ENCODE measurements at places on chromosomes 6 and 20. TPM values are rescaled to one million over a fixed set of nuclear protein-coding genes. Genes with fewer than 3 reads are reported as not detected.
A peak's percentile ranks its signal among the peaks of the same experiment; 100 is the strongest.

DNA sequence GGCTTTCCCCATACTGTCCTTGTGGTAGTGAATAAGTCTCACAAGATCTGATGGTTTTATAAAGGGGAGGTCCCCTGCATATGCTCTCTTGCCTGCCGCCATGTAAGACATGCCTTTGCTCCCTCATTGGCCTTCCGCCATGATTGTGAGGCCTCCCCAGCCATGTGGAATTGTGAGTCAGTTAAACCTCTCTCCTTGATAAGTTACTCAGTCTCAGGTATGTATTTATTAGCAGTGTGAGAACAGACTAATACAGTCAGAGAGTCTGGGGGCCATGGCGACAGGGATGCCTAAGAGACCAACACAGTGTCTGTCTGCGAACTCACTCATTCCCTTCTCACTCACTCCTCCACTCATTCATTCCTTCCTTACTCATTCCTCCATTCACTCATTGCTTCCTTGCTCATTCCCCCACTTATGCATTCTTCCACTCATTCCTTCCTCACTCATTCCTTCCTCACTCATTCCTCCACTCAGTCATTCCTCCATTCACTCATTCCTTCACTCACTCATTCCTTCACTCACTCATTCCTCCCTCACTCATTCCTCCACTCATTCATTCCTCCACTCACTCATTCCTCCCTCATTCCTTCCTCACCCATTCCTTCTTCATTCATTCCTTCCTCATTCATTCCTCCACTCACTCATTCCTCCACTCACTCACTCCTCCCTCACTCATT lies 137.5 kb upstream of the AGPAT4 start:
- no peaks in the 10 kb centered on the region for H3K36me3 ChIP-seq
- no peak for DNase-seq
- no peak overlapping the region for H3K4me3 ChIP-seq
- no peak overlapping the region for H3K27ac ChIP-seq
- no peaks in the 10 kb centered on the region for H3K4me1 ChIP-seq
- H3K27me3 ChIP-seq = peaks cover 9% of the 10 kb centered on the region

GRCh38 chr20:60565083-60565482 lies 606.9 kb downstream of the CDH26 start:
- H3K4me3 ChIP-seq = no peak overlapping the region
- H3K36me3 ChIP-seq = no peaks in the 10 kb centered on the region
- no peak for DNase-seq
- no peaks in the 10 kb centered on the region for H3K4me1 ChIP-seq
- H3K27me3 ChIP-seq = peaks cover 4% of the 10 kb centered on the region
- H3K27ac ChIP-seq = no peak overlapping the region

DNA sequence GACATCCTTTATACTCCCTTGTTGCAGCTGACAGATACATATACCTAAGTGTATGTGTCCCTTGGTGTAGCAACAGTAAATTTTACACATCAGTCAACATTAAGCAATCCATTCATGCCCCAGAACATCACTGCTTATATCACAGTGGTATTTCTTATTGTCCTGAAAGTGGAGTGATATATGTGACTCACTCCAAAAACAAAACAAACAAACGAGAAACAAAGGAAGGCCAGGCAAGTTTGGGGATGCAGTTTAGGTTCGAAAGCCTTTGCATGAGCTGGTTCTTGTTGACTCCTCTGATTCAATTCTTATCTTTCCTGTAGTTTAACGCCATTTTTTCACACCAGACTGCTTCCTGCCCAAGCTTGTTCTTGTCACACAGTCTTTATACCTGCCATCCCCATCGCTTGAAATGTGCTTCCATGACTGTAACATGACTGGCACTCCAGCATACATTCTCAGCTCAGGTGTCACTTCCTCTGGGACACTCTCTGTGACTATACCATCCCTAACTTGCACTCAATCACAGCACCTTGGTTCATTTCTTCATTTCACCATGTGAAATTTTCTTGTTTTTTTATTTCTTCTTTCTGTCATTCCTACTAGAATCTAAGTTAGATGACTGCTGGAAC lies 125.0 kb upstream of the TSHZ2 start:
- peaks cover 10% of the 10 kb centered on the region for H3K27me3 ChIP-seq
- no peaks in the 10 kb centered on the region for H3K4me1 ChIP-seq
- no peak overlapping the region for H3K4me3 ChIP-seq

DNA sequence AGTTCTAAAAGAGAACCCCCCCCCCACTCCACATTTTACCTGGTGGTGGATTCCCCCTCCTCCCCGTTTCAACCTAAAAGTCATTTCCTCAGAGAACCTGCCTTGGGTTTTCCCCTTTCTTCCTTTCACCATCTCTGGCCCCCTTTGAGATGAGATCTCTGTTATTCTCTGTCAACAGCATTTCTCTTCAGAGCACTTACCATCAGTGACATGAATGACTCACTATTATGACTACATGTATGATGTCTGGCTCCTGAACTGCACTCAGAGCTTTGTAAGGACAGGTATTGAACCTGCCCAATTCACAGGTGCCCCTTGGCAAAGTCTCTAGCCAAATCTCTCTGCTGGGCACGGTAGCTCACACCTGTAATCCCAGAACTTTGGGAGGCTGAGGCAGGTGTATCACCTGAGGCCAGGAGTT lies 61.4 kb upstream of the JARID2 start:
- no peak overlapping the region for H3K4me3 ChIP-seq
- peak overlapping the region; percentile 91 for H3K27ac ChIP-seq
- peaks cover 14% of the 10 kb centered on the region for H3K4me1 ChIP-seq
- DNase-seq = peak; percentile 20
- no peaks in the 10 kb centered on the region for H3K36me3 ChIP-seq

GRCh38 chr6:98973571-98973970 lies 25.8 kb upstream of the FBXL4 start:
- no peaks in the 10 kb centered on the region for H3K36me3 ChIP-seq
- DNase-seq = no peak
- H3K4me3 ChIP-seq = no peak overlapping the region
- H3K27me3 ChIP-seq = no peaks in the 10 kb centered on the region
- peaks cover 12% of the 10 kb centered on the region for H3K4me1 ChIP-seq
- no peak overlapping the region for H3K27ac ChIP-seq

GRCh38 chr20:6180531-6180930 lies 57.7 kb upstream of the FERMT1 start:
- no peaks in the 10 kb centered on the region for H3K36me3 ChIP-seq
- no peaks in the 10 kb centered on the region for H3K4me1 ChIP-seq
- H3K27ac ChIP-seq = no peak overlapping the region
- no peak for DNase-seq

DNA sequence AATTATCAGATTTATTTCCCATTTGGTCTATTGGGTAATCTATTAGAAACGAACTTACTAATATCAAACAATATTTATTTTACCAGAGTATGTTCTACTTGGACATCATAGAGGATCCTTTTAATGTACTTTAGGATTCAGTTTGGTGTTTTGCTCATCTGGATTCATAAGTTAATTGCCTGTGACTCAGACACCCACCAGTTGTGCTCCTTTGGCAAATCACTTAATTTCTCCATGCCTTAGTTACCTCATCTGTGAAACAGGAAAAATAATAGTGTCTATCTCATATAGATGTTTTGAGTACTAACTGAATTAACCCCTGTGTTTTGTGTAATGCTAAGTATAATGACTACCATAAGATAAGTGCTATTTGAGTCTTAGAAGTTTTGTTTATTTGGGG lies 292.1 kb downstream of the LAMA2 start:
- no peak for DNase-seq
- no peak overlapping the region for H3K4me3 ChIP-seq
- no peaks in the 10 kb centered on the region for H3K4me1 ChIP-seq
- H3K27ac ChIP-seq = no peak overlapping the region

- no peak for DNase-seq
- no peaks in the 10 kb centered on the region for H3K27me3 ChIP-seq
- H3K4me1 ChIP-seq = no peaks in the 10 kb centered on the region
- H3K27ac ChIP-seq = no peak overlapping the region
- H3K4me3 ChIP-seq = no peak overlapping the region
Measured at GRCh38 chr6:89289710-89290109, 25.4 kb downstream of the GABRR2 start.

DNA sequence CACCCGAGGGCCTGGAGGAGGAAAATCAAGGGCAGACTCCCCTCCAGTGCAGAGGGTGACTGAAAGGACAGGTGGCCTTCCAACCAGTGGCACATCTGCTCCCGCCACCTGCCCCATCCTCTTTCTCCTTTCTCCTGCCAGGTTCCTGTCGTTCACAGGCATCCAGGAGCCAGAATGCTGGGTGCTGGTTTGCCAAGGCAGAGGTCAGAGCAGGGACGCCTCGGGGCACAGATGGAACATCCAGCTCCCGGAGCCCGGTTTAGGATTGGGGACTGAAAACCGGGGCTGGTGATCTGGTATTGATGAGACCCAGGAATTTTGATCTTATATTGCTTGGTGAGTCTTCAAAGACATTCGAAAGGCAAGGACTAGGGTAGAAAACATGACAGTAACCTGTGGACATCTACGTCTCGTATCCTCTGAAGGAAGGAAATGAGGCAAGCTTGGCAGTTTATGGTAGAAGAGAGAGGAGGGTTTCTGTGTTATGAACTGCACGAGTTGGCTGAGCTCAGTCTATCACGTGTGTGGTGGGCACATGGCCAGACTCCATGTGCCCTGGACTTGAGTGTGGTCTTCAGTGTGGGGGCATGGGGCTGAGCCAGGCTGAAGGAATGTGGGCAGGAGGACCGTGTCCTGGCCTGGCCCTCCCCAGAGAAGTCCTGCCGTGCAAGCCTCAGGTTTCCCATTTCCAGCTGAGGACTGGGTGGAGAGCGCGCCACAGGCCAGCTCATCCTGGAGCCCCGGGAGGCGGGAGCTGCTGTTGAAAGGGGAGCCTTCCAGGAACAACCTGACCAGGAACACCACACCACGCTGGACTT lies 74.2 kb downstream of the IRF4 start:
- H3K27me3 ChIP-seq = no peaks in the 10 kb centered on the region
- H3K4me3 ChIP-seq = no peak overlapping the region
- H3K36me3 ChIP-seq = no peaks in the 10 kb centered on the region
- H3K27ac ChIP-seq = no peak overlapping the region

DNA sequence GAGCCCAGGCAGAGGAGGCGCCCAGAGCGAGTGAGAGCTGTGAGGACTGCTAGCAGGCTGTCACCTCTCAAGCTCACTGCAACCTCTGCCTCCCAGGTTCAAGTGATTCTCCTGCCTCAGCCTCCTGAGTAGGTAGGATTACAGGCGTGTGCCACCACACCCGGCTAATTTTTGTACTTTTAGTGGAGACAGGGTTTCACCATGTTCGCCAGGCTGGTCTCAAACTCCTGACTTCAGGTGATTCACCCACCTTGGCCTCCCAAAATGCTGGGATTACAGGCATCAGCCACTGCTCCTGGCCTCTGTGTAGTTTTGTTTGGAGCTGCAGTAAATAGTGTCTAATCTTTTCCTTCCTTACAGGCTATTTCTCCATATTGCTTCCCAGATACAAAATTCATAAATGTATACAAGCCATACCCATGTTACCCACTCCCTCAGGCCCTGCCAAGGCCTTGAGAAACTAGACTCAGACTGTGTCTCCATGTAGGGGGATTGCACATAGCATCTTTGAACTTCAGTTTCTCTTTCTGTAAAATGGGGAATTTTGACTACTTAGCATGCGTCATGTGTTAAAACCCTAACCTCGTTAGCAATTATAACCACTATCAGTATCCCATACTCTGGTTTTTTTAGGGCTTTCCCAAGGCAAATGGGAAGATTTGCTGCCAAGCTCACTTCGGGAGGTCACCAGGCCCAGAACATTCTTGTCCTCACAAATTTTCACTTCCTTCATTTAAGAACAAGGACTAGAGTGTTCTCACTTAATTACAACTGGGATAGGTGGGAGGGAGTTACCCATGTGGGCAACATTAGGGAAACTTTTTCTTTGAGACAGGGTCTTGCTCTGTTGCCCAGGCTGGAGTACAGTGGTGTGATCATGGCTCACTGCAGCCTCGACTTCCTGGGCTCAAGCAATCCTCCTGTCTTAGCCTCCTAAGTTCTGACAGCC lies 67.3 kb upstream of the DDR1 start:
- DNase-seq = no peak
- peaks cover 82% of the 10 kb centered on the region for H3K4me1 ChIP-seq
- H3K4me3 ChIP-seq = peak overlapping the region; percentile 58
- H3K27me3 ChIP-seq = no peaks in the 10 kb centered on the region
- peaks cover 78% of the 10 kb centered on the region for H3K36me3 ChIP-seq

DNA sequence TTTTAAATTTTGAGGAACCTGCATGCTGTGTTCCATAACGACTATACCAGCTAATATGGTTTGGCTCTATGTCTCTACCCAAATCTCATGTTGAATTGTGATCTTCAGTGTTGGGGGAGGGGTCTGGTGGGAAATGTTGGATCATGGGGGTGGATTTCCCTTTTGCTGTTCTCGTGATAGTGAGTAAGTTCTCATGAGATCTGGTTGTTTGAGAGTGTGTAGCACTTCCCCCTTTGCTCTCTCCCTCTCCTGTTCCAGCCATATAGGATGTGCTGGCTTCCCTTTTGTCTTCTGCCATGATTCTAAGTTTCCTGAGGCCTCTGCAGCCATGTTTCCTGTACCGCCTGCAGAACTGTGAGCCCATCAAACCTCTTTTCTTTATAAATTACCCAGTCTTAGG lies 61.8 kb upstream of the NEDD9 start:
- no peaks in the 10 kb centered on the region for H3K27me3 ChIP-seq
- DNase-seq = no peak
- H3K4me1 ChIP-seq = peaks cover 9% of the 10 kb centered on the region
- H3K4me3 ChIP-seq = no peak overlapping the region

- H3K27ac ChIP-seq = no peak overlapping the region
- no peak overlapping the region for H3K4me3 ChIP-seq
- H3K36me3 ChIP-seq = peaks cover 12% of the 10 kb centered on the region
Measured at GRCh38 chr6:10555625-10556309, 34.6 kb downstream of the GCNT2 start.

GRCh38 chr6:33298773-33299236 lies at the start of gene RGL2:
TSS of gene RGL2 (minus strand) at chr6:33298942. CDS start at chr6:33298610, 332 bp downstream.
- peak; percentile 58 for DNase-seq
- H3K27ac ChIP-seq = peak within 1 kb of the TSS; percentile 96
- peaks cover 32% of the 10 kb centered on the region for H3K4me1 ChIP-seq
- H3K36me3 ChIP-seq = peaks cover 36% of the 10 kb centered on the region

GRCh38 chr6:3638662-3639061 lies 112.9 kb downstream of the PXDC1 start:
- DNase-seq = no peak
- H3K36me3 ChIP-seq = no peaks in the 10 kb centered on the region
- no peaks in the 10 kb centered on the region for H3K4me1 ChIP-seq
- H3K27me3 ChIP-seq = peaks cover 6% of the 10 kb centered on the region

DNA sequence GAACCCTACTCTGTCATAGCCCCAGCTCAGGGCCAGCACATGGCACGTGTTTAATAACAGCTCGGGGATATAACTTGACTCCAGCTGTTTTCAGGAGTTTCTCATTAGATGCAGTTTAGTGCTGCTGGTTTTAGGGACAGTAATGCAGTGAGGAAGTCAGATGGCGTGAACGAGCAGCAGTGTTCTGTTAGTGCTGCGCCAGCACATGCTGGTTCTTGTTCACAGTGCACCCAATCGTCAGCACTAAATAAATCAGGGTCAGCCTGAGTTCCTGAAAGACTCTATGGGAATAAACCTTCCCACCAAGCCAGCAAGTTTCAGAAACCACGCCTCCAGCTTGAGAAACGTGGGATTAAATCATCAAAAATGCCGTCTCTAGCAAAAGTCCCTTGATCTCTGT lies 235.9 kb upstream of the SUPT3H start:
- peaks cover 17% of the 10 kb centered on the region for H3K4me1 ChIP-seq
- H3K36me3 ChIP-seq = peaks cover 3% of the 10 kb centered on the region
- H3K27me3 ChIP-seq = no peaks in the 10 kb centered on the region
- DNase-seq = no peak
- H3K4me3 ChIP-seq = no peak overlapping the region

Gene IYD
- total RNA-seq = not detected

Gene MCHR2
- total RNA-seq = not detected

Gene SOX4
- 0.54 TPM for total RNA-seq

Gene ZNF341
- 3.7 TPM for total RNA-seq

Gene TFAP2D
- not detected for total RNA-seq

Gene OR2H1
- total RNA-seq = not detected

Gene PAQR8
- total RNA-seq = 11.4 TPM

Gene SEL1L2
- total RNA-seq = not detected

Gene C20orf204
- 2.5 TPM for total RNA-seq

Data from activated naive CD8-positive, alpha-beta T cell treated with anti-CD3 and anti-CD28 coated beads for 36 hours (primary cell).